ENCODE measurements at places on chromosomes 12 and 14.

DNA sequence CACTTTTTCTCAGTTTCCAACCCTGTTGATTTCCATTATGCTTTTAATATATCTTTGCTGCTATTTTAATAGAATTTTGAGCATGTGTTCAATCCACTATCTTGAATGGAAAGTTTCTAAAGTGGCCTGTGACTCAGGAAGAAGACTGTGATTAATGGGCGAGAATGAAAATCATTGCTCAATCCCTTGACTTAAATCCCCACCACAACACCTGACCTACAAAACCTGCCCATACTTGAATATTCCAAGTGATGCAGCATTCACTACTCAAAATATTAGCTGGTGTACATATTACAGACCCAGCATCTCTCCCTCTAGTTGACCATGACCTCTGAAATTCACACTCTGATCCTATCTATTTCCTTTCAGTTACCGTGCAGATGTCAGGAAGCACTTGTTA, 1.3 kb upstream of the OAS3 start:
- no peak for DNase-seq

- no peak for DNase-seq
Measured at GRCh38 chr12:129496226-129496625, 407.6 kb downstream of the TMEM132D start.

DNA sequence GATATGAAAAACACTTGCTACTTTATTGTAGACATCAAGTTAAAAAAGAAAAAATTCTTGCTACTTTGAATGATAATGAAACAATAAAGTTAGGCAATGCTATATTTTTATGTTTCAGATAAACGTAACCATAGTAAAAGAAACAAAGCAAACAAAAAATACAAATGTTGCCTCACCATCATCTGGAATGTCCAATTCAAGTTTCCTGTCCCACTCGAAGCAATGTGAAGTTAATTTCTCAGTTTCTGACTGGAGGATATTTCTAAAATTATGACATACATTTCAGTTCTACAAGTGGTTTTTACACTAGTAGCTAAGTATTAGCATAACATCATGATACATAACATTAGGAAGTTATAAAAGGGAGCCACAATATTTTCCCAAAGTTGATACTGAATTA, 20.9 kb downstream of the DLGAP5 start:
- DNase-seq: no peak

DNA sequence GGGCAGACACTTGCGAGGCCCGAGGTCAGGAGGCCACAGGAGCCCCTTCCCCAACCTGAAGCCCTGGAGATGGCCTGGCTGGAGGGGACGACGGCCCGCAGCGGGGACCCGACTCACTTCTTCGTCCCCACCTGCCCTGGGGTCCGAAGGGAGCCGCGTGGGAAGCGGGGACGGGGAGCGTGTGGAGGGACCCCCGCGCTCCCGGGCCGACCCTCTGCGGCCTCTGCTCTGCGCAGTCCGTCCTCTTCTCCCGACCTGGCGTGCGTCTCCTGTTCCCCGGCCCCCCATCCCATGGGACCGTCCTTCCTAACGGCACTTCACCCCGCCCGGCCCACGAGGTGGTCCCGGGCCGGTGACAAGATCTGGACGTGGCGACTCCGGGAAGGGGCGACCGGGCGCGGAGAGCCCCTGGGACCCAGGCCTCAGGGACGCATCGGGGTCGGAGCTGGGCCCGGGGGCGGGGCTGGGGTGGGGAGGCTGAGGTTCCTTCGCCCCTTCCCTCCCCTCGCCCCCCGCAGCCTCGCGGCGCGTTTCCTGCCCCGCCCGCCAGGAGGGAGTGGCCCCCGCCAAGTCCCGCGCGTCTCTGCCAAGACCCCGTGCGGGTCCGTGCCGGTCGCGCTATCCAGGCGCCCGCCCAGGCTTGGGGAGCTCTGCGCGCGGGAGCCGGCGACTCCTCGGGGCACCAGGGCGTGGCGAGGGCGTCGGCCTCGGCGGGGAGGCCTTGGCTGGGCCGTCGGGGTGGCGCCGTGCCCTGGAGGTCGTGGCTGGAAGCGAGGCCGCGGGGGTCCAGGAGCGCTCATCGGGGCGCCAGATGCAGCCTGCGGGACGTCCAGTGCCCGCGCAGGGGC, 97.1 kb downstream of the TNFAIP2 start:
- no peak for DNase-seq

DNA sequence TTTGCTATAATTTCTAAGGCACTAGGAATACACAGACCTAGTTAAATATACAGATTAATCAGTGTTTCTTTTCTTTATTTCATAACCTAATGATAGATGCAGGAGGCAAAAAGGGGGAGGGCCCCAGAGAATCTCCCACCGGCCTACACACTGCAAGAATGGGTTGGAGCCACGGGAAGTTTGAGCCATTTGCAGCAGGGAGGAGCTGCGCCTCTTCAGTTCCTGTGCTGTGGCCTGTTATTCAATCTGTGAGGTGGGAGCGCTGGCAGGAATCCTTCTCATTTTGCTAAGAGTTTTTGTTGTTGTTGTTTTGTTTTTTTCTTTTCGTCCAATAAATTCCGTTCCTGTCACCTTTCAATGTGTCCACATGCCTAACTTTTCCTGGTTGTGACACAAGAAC, 251.3 kb upstream of the RPL10L start:
- DNase-seq: no peak

GRCh38 chr14:47302121-47302520, 373.3 kb downstream of the MDGA2 start:
- DNase-seq: no peak

GRCh38 chr12:68959891-68960464, 27.0 kb upstream of the CPM start:
- no peak for DNase-seq

DNA sequence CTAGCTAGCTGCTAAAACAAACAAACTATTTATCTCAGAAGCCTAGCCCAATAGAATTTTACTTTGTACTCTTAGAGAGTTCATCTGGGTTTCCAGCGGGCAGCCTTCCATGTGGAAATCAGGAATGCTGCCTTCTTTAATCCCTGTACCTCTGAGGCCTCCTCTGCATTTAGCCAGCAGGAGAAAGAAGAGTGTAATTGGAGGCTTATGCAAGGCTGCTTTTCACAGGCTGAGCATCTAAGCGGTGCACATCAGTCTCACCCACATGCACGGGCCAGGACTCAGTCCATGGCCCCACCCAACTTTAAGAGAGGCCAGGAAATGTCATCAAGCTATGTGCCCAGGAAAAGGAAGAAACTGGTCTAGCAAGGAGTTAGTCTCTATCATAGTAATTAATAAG, 14.0 kb upstream of the PTGDR start:
- DNase-seq: no peak

GRCh38 chr14:52352569-52352968, 38.5 kb downstream of the PTGER2 start:
- no peak for DNase-seq

- no peak for DNase-seq
Measured at GRCh38 chr14:58823312-58823711, 185.6 kb downstream of the DACT1 start.

DNA sequence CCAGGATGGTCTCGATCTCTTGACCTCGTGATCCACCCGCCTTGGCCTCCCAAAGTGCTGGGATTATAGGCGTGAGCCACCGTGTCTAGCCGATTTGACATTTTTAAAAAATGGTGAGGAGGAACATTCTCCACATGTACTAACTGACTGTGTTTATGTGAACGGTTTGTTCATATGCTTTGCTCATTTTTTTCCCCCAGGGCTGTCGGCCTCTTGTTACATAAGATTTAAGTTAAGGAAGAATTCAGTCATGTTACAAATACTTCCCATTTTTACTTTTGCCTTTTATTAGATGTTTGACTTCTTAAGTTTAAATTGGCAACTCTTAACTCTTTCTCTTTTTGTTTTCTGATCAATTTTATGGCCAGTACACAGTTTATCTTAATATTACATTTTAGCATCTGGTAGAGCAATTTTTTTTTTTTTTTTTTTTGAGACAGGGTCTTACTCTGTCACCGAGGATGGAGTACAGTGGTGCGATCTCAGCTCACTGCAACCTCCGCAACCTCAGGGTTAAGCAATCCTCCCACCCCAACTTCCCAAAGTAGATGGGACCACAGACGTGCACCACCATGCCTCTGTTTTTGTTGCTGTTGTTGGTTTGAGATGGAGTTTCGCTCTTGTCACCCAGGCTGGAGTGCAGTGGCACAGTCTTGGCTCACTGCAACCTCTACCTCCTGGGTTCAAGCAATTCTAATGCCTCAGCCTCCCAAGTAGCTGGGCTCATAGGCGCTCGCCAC, 9.6 kb downstream of the GNS start:
- no peak for DNase-seq

DNA sequence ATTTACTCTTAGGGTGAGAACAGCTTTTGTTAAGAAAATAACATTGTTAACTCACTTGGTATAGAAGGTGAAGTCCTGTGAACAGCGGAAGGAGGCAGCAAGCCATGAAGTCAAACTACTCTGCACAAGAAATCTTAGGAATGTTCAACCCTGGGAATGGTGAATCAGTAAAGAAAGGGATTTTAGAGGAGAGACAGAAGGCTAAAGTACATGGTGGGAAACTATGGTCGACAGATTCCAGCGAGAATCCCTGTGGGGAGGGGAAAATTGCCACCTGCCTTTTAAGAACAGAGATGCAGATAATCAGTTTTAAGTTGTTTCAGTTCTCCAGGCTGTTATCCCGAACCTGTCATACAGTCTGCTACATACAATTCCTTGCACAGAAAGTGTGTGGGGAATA, 63.2 kb upstream of the PTPRR start:
- DNase-seq: no peak

GRCh38 chr14:79413734-79414428, 797.4 kb downstream of the DIO2 start:
- DNase-seq: no peak

DNA sequence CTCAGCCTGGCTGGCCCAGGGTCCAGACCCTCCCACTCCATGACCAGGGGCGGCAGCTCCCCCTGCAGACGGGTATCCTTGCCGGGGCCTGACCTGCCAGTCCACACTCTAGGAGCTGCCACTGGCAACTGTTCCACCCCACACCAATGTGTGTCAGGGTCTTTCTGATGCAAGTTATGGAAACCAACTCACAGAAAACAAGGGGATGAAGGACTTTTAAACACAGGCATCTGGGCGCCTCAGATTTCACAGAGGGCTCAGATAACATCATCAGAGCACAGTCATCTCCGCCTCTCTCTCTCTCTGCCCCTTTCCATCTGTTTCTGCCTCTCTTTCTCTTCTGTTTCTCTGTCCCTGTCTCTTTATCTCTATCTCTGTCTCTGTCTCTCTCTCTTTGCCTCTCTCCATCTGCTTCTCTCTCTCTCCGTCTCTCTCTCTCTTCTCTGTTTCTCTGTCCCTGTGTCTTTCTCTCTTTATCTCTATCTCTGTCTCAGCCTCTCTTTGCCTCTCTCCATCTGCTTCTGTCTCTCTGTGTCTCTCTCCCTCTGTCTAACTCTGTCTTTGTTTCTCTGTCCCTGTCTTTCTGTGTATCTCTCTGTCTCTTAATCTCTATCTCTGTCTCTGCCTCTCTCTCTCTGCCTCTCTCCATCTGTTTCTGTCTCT, 67.4 kb upstream of the FBRSL1 start:
- no peak for DNase-seq

DNA sequence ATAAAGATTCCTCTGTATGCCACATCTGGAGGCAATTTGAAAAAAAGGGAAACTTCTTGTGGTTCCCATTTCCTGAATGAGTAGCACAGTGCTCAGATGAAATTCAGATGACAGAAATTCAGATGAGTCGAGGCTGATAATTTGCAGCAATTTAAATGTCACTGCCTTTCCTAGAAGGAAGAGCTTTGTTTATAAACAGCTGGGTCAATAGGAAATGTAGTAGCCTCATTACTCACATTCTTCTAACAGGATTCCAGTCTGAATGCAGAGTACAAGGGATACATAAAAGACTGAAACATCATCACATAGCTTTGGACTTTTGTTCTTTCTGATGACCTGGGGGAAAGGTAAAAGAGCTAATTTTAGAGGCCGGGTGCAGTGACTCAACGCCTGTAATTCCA, 11.3 kb upstream of the DACT1 start:
- DNase-seq: no peak

Measured in LoVo (cell line).